ENCODE measurements at places on chromosomes 12 and 14.

DNA sequence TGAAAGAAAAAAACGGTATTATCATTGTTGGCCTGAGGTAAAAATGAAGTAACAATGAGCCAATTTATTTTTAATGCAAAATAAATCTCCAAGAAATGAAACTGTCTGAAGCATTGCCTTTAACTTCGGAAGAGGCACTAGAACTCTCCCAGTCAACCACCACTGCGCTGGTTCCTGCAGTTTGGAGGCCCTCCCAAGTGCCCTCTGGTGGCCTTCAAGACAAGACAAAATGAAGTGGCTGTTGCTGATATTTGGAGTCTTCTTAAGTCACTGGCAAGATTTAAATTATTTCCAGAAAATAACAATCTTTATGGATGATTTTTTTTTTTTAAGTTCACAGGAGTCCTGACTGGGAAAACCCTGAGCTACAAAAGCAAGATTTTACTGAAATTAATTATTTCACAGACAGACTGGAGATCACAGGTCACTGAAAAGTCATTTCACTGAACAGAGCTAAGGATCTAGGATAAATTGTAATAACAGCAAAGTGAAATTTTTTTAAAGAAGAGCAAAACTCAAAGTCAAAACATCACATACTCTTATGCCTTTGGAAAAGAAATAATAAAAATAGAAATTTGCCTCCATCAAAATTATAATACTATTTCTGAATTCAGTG lies 58.2 kb downstream of the DICER1 start:
- DNase-seq: peak; percentile 69

DNA sequence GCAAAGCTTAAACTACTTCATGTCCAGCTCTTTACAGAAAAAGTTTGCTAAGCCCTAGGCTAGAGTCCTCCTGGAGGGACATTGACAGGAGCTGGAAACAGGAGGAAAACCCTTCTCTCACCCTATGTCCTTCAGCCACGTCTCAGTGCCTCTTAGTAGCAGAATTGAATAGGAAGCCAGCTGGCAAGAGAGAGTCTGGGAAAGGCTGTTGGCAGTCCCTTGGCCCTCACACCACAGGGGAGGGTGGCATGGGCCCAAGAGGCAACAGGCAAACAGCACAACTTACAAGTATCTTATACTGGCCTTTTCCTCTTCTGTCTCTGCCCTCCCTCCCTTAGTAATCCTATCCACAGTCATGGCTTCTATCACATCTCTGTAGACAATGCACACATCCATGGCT lies 27.7 kb upstream of the DHRS2 start:
- no peak for DNase-seq

GRCh38 chr12:69658203-69658602 lies 40.9 kb downstream of the BEST3 start:
- DNase-seq: no peak

DNA sequence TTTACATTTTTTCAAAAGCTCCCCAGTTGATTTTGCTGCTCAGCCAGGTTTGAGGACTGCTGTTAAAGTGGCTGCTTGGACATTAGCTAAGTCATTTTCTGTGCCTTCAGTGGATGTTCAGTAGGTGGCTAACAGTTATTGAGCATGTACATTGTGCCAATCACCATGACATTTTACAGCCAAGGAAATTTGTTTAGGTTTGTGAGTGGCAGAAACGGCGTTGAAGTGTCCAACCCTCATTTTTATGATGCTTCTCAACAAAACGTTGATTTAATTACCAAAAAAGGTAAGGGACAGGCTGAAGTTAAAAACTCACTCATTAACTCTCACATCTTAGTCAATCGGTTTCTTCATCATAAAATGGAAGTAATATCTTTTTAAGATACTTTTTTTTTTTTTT lies 37.0 kb upstream of the LRIG3 start:
- no peak for DNase-seq

GRCh38 chr14:49641697-49642129 lies 6.7 kb upstream of the DNAAF2 start:
- DNase-seq: no peak

GRCh38 chr14:90373887-90374286 lies 22.9 kb upstream of the CALM1 start:
- no peak for DNase-seq

GRCh38 chr14:65491274-65491673 lies 78.7 kb downstream of the FUT8 start:
- DNase-seq: no peak

GRCh38 chr12:69888901-69889300 lies 63.9 kb downstream of the MYRFL start:
- no peak for DNase-seq

GRCh38 chr14:100895411-100895810 lies 8.1 kb downstream of the RTL1 start:
- DNase-seq: no peak

DNA sequence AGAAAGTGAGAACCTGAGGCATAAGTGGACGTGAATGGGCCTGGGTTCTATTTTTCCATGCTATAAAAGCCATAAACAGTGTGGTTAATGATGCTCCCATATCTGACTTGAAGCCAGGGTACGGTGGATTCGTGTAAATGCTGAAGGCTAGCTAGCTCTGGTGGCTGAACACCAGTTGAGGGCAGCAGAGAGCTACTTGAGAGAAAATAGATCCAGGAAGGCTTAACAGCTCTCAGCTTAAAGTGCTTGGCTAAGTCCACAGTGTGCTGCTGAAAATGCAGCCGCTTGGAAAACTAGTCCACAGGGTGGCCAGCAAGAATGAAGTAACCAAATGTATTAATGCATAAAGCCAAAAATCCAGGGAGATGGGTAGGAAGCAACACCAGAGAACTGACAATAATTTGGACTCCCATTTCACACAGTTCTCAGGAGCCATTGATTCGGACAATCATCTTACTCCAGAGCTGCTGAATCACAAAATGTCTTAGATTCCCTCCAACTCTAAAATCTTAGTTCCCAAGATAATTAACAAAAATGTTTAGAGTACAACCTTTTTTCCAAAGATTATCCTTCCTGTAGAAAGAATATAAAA lies 15.0 kb upstream of the FOXG1 start:
- DNase-seq: no peak

DNA sequence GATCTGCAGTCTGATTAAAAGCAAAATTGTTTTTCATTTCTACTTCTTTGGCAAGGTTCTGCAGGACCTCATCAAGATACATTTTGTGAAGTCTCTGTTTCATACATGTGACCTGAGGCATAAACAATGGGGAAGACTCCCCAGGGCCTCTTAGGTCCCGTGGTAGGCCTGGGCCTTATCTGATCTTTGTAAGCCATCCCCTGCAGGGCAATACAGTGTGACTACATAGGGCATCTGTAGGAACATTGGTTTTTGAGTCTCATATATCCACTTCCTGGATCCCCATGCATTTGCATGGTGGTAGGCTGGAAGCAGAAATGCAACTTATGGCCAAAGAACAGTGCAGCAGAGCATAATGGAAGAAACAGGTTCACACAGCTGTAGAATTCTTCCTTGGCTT lies 6.0 kb downstream of the FAR2 start:
- no peak for DNase-seq

DNA sequence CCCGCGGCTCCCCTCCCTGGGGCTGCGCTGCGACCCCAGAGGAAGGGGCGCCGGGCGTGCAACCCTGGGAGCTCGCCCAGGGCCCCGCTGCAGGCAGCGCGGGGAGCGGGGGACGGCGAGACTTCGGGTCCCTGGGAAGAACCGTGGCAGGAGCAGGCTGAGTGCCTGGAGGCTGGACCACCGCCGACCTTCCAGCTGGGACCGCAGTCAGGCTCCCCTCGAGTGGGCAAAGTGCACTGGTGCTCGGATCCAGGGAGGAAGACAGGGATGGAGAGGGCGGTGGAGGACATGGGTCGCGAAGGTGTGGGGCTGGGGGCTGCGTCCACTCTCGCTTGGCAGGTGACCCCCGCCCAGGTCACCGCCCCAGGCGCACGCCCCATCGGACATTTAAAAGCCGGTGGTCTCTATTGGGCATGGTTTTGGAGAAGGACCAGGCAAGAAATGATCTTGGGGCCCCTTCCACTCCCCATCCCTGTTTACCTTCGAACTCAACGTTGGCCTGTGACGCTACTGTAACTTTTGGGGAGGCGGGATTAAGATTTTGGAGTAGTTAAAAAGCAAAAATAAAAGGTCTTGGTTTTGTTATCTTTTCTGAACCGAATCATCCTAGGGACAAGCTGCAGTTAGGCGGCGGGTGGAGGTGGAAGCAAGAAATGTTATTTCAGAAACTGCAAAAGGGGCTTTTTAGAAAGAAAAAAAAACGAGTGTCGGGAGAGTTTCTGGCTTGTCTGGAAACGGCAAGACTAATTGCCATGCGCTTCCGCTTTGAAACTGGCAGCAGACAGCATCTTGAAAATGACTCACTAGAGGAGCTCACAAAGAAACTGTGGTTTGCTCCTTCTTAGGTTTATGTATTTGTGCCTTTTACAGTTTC lies 1.0 kb downstream of the ELK3 start:
- no peak for DNase-seq

DNA sequence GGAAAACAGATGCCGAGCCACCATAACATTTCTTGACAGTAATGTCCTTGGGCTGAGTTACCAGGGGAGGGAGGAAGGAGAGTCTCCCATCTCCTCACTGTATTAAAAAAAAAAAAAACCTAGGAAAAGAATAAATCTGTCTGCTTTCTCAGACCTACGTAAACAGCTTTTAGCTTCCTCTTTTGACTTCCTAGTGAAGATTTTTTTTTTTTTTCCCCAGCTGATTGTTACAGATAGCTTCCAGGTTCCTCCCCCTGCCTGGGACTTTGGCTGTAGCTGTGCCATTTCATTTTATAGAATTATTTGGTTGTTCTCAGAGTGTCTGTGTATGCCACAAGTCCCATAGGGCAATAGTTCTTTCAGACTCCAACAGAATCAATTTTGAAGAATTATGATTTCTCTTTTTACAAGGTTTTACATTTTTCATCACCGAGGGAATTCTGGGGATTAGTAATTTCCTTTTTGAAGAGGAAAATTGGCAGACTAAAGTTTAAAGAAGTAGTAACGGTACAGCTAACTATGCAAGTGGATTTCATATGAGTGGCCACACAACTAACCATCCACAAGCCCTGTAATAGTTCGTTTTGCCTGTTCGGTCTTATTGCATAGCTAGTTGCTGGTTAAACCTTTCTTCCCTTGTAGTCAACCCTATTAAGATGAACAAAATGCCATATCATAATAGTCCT lies 23.1 kb upstream of the GNS start:
- no peak for DNase-seq

DNA sequence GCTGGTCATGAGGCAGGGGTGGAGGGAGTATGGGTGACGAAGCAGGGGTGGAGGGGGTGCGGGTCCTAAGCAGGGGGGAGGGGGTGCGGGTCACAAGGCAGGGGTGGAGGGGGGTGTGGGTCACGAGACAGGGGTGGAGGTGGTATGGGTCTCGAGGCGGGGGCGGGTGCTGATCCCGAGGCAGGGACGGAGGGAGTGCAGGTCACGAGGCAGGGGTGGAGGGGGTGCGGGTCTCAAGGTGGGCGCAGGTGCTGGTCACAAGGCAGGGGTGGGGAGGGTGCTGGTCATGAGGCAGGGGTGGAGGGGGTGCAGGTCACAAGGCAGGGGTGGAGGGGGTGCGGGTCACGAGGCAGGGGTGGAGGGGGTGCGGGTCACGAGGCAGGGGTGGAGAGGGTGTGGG lies 56.5 kb downstream of the ITPK1 start:
- no peak for DNase-seq

DNA sequence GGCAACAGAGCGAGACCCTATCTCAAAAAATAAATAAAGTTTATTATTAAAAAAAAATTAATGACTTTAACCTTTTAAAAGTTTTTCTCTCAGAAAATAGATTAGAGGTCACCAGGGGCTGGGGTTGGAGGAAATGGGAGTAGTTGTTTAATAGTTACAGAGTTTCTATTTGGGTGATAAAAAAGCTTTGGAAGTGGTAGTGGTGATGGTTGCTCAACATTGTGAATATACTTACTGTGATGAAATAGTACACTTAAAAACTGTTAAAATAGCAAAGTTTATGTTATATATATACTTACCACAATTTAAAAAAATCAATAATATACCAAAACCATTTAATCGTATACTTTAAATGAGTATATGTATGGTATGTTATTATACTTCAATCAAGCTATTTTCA lies 59.6 kb downstream of the ARL6IP4 start:
- DNase-seq: no peak

GRCh38 chr12:96495155-96495554 lies 5.8 kb downstream of the CFAP54 start:
- DNase-seq: no peak

DNA sequence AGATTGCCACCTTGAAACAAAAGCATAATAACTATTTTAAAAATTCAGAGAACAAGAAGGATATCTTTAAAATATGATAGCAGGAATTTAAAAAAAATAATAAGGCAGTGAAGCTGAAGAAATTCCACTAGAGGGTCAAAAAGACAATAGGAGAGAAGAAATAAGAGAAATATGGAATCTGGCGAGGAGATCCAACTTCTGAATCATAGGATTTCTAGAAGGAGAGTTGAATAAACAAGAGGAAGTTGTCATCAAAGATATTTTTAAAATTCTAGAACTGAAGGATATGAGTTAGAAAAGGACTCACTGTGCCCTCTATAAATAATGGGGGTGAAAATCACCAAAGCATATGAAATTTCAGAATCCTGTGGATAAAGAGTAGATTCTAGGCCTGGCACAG lies 26.8 kb upstream of the TOMM20L start:
- no peak for DNase-seq

DNA sequence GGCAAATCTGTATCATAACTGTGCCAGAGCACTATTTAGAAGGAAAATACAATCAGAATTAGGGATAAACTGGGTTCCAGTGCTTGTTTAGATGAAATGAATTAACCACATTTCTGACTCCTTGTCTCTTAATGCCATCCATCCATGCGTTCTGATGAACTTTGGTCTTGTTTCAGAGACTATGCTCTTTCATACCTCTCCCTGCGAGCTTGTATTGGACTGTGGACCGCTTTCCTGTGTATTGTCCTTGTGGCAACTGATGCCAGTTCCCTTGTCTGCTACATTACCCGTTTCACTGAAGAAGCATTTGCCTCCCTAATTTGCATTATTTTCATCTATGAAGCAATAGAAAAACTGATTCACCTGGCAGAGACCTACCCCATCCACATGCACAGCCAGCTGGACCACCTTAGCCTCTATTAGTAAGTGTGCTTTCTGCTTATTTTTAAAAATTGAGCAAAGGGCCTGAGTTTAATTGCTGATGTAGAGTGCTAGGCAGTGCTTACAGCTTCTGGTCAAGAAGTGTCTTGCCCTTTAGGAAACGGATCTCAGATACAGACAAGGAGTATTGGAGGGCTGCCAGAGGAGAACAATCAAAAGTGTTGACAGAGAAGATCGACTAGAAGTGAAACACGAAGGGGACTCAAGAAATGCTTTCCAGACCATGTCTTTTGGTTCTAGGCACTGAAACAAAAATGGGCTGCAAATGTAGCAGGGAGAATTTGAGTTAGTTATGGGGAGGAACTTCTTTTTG lies 46.7 kb downstream of the SLC4A8 start:
- peak; percentile 10 for DNase-seq

Measured in putamen (tissue), 1 donor.